ENCODE measurements at places on chromosomes 1 and 21.
A peak's percentile ranks its signal among the peaks of the same experiment; 100 is the strongest.

DNA sequence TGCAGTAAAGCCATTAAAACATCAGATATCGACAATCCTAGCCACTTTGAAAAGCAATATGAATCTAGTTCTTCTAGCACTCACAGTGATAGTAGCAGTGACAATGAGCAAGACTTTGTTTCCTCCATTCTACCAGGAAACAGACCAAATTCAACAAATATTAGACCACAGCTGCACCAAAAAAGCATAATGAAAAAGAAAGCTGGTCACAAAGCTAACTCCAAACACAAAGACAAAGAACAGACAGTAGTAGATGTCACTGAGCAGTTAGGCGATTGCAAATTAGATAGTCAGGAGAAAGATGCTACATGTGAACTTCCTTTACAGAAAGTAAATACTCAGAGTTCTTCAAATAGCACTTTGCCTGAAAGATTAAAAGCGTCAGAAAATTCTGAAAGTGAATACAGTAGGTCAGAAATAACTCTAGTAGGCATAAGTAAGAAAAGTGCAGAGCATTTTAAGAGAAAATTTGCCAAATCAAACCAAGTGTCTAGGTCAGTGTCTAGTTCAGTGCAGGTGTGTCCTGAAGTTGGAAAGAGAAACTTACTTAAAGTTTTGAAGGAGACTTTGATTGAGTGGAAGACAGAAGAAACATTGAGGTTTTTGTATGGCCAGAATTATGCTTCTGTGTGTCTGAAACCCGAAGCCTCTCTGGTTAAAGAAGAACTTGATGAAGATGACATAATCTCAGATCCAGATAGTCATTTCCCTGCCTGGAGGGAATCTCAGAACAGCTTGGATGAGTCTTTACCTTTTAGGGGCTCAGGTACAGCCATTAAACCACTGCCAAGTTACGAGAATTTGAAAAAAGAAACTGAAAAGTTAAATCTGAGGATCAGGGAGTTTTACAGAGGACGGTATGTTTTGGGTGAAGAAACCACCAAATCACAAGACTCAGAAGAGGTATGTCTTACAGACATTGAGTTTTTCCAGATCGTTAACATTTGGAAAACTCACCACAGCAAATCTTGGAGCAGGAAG is 24.9 kb downstream of the RPAP2 start:
- no peak for DNase-seq

- DNase-seq = no peak
These were observed 52.8 kb downstream of the TRIM11 start for GRCh38 chr1:228353601-228354371.

GRCh38 chr1:38052750-38053415 is 6.3 kb upstream of the POU3F1 start:
- no peak for DNase-seq

DNA sequence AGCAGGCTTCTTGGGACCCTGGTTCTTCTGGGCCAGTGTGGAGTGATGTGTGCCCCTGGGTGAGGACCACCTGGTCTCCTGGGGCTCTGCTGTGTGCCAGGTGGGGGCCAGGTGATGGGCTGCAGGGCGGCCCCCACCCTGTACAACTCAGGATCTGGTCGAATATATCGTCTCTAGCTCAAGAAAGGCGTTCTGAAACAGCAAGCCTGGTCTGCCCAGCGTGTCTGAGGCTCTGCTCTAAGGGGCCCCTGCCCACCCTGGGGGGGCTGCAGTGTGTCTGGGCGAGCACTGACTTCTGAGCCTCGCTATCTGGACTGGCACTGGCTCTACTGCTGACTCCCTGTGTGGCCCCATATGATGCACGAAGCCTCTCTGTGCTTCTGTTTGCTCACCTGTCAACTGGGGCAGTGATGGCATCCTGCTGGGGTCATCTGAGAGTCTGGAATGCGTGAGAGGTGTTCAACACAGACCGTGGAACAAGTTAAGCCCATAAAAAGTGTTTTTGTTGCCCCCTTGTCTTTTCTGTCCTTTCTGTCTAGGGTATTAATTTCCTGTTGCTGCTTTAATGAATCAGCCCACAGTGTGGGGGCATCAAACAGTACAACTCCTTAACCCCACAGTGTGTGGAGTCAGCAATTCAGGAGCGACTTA is 56.0 kb upstream of the TRAPPC10 start:
- no peak for DNase-seq

DNA sequence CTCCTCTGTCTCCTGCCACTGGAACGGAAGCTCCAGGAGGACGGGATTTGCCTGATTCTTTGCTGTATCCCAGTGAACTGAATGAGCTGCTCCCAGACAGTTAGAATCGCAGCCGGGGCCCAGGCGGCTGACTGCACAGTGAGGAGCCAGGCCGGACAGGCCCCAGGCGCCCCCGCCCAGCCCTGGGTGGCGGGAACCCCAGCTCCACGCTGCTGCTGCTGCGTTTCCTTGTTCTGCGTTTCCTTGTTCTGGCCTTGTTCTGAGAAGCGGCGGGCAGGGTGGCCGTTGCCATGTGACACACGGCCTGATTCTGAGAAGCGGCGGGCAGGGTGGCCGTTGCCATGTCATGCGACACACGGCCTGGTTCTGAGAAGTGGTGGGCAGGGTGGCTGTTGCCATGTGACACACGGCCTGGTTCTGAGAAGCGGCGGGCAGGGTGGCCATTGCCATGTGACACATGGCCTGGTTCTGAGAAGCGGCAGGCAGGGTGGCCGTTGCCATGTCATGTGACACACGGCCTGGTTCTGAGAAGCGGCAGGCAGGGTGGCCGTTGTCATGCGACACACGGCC is 56.2 kb downstream of the SLC37A1 start:
- no peak for DNase-seq

- DNase-seq = no peak
These were observed 32.9 kb upstream of the AGPAT3 start for GRCh38 chr21:43832158-43832550.

- DNase-seq = peak; percentile 51
These were observed 5.8 kb downstream of the VWA1 start for GRCh38 chr1:1441002-1441888.

GRCh38 chr21:45975020-45975666 is 6.4 kb upstream of the COL6A1 start:
- DNase-seq = no peak

GRCh38 chr1:84073266-84073665 is 70.8 kb upstream of the PRKACB start:
- DNase-seq = no peak

GRCh38 chr1:106755682-106756406 is 300.6 kb upstream of the PRMT6 start:
- DNase-seq = no peak

DNA sequence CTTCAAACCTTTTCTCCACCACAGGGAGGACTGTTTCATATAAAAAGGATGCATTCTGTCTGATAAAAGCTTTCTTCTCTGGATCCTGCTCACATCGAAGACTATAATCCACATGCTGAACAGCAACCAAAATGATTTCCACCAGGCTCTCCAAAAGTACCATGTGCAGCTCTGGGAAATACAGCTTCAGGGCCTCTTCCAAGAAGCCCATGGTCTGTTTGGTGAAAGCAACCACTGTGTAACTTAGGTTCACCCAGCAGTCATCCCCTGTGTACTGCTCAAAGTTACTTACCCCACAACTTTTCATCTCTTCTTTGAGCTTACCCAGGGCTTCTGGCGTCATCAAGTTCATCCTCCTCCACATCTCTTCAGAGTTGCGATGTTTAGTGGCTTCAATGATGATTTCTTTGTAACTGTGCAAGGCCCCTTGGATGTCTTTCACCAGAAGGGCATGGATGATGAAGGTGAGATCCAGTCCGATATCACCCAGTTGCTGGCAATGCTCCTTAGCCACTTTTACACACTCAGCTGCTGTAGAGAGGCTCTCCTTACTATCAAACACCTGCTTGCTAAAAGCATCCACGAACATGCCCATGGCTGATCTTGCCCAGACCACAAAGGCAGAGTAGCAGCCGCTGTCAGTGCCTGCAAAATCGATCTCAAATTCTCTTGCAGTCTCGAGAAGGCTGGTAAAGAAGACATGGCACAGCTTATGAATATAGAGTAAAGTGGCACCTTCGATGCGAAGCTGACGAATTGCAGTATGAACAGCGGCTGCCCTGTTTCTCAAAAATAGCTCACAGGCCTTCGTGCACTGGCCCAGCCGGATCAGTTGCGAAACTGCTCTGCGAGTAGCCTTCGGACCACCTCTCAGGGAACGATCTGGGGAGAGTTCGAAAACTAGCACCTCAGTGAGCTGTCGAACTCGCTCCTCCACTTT is 1.7 kb downstream of the EXOC8 start:
- DNase-seq = no peak

DNA sequence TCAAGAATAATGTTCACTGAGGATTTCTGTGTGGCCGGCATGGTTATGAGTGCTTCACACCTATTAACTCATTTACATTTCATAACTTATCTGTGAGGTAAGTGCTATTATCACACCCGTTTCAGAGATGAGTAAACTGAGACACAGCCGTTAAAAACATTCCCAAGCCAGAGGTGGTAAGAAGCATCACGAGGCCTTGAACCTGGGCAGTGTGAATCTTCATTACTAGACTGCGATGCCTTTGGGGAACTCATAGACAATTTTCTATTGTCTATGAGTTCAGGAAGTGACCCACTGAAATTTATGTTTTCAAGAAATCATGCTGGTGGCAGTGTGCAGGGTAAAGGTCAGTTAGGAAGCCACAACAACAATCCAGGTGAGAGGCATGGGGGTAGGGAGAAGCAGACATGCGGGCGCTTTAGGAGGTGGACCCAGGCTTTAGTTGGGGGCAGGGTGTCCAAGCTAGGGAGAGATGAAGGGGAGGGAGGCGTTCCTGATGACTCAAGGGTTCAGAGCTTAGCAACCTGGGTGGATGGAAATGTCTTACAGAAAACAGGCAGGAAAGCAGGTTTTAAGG is 14.5 kb downstream of the GNG12 start:
- no peak for DNase-seq

DNA sequence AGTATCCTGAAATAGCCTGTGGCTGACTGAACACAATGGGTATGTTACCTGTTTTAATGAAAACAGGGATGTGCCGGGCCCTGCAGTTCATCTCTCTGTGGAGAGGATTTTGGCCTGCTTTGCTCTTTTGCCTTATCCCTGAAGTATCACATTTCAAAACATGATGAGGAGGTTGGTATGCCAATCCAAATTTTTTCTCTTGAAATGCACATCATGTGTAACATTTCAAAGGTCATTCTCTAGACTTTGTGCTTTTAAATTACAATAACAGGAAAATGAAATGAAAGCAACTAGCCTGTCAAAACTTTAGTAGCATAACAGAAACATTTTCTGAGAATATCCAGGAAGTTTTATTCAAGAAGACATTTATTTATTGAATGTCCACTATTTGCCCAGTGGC is 118.9 kb downstream of the SLC44A5 start:
- no peak for DNase-seq

GRCh38 chr21:45074818-45075595 is 627 bp downstream of the ADARB1 start:
- no peak for DNase-seq

DNA sequence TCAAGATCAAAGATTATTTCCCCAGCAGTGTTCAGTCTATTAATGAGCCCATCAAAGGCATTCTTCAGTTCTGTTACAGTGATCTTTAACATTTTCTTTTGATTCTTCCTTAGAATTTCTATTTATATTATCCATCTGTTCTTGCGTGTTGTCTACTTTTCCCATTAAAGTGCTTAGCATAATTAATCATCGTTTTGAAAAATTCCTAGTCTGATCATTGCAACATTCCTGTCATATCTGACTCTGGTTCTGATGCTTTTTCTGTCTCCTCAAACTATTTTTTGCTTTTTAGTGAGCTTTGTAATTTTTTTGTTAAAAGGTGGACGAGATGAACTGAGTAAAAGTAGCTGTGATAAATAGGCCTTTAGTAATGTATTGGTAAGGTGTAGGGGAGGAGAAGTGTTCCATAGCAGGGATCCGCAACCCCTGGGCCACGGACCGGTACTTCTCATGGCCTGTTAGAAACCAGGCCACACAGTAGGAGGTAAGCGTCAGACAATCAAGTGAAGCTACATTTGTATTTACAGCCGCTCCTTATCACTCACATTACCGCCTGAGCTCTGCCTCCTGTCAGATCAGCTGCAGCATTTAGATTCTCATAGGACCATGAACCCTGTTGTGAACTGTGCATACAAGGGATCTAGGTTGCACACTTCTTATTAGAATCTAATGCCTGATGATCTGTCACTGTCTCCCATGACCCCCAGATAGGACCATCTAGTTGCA is 163.3 kb downstream of the PIK3R3 start:
- no peak for DNase-seq

GRCh38 chr1:99232172-99232571 is 32.1 kb upstream of the PLPPR4 start:
- DNase-seq = no peak

- no peak for DNase-seq
These were observed 87.8 kb downstream of the MRPL37 start for GRCh38 chr1:54287801-54288211.

DNA sequence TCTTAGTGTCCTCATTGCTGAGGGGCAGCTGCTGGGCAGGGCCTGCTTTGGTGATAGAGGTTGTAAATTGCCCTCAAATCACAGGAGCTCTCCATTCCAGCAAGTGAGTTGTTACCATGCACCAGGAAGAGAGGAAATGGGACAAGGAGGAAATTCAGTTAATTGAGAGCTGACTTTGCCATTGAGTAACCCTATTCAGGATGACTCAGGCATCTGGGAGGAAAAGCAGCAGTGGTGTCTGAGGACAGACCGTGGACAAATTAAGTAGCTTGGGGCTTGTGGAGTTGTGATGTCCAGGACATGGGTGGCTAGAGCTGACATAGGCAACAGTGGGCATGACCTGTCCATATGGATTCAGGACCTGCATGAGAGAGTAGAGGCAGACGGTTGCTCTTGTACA is 5.9 kb downstream of the ARHGEF10L start:
- DNase-seq = no peak

DNA sequence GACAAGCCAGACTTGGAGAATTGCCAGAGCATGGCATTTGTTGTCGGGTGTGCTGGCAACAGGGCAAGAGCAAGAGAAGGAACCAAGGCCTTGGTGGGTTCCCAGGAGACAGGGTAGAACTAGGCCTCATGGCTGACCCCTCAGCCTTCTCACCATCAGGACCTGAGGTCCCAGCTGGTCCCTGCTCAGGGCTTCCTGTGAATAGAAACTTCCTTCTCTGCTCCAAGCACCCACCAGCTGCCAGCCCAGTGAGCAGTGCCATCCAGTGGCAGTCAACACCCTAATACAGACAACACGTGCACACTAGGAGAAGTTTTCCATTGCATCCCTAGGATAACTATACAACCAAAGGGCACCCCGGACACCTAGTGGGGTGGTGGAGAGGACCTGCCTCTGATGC is 22.8 kb downstream of the S100A6 start:
- DNase-seq = no peak

GRCh38 chr1:228938537-228938901 is 203.2 kb downstream of the RHOU start:
- DNase-seq = peak; percentile 27

Data from CD4-positive, alpha-beta T cell treated with Interleukin-21 for 1 hour (primary cell).